ENCODE measurements at places on chromosomes 5 and 9. TPM values are rescaled to one million over a fixed set of nuclear protein-coding genes. Genes with fewer than 3 reads are reported as not detected.

- DNase-seq, result no peak
Observed at GRCh38 chr9:120885958-120886357, 9.0 kb upstream of the PHF19 start.

ZNF883 gene
- polyA plus RNA-seq, result 1.8 TPM

PTGR1 gene
- 552 TPM for polyA plus RNA-seq

SPINK7 gene
- polyA plus RNA-seq, result not detected

- DNase-seq, result peak; percentile 14
Observed at GRCh38 chr5:103218164-103218563, 40.4 kb upstream of the MACIR start.

GRCh38 chr5:149807176-149807575, 77.1 kb downstream of the PPARGC1B start:
- DNase-seq, result no peak

NR2F1-AS1 gene
- polyA plus RNA-seq, result 5.5 TPM

MYORG gene
- 3.3 TPM for polyA plus RNA-seq

PAXX gene
- 57.0 TPM for polyA plus RNA-seq

ANKDD1B gene
- 0.17 TPM for polyA plus RNA-seq

PTGDS gene
- polyA plus RNA-seq, result 0.26 TPM

- DNase-seq, result no peak
Observed at GRCh38 chr5:160272264-160272663, 40.1 kb downstream of the CCNJL start.

DOCK2 gene
- polyA plus RNA-seq, result 4.0 TPM

- no peak for DNase-seq
Observed at GRCh38 chr9:108049671-108050494, 560.3 kb upstream of the KLF4 start.

IRF1 gene
- 15.5 TPM for polyA plus RNA-seq

GRCh38 chr9:113541019-113541900, 77.7 kb downstream of the RGS3 start:
- DNase-seq, result peak; percentile 60

Data from A549 (cell line).